ENCODE measurements at places on chromosomes 7 and 10.

DNA sequence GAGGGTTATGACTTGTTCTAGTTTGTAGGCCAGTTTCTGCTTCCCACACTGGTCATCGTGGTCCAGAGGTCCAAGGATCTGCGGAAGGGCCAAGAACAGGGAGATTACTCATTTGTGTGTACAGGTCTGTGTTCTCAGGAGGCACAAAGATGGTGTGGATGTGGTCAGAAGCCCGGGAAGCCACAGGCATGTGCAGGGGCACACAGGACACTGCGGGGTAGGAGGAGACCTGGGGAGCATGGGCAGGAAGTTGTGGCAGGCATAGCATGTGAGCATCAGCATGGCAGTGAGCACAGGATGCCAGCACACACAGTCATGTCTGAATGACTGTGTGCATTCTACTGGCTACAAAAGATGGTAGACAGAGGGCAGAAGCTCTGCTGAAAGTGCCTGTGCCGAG is 445.8 kb downstream of the PLXNA4 start:
- no peak for DNase-seq

- DNase-seq, result no peak
These were observed 643 bp downstream of the ADGRA1 start for GRCh38 chr10:133088179-133088955.

DNA sequence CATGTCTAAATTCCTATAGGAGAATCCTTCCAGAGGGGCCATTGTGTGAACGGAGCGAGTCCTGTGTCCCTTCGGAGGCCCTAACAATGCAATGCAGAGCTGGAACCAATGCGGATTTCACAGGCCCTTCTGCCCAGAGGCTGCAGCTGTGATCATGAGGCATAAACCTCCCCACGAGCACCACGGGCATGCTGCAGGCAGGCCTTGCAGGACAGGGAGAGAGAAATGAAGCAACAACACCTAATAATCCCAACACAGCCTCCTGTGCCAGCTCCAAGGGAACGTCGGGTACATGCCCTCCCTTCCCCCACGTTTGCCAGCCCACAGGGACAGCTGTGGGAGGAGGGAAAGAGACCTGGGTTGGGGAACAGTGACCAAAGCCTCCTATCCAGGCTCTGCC is 74.4 kb downstream of the TNS3 start:
- no peak for DNase-seq

GRCh38 chr10:89887406-89887805 is 186.0 kb downstream of the KIF20B start:
- no peak for DNase-seq

GRCh38 chr7:17559388-17559787 is 260.9 kb downstream of the AHR start:
- no peak for DNase-seq

DNA sequence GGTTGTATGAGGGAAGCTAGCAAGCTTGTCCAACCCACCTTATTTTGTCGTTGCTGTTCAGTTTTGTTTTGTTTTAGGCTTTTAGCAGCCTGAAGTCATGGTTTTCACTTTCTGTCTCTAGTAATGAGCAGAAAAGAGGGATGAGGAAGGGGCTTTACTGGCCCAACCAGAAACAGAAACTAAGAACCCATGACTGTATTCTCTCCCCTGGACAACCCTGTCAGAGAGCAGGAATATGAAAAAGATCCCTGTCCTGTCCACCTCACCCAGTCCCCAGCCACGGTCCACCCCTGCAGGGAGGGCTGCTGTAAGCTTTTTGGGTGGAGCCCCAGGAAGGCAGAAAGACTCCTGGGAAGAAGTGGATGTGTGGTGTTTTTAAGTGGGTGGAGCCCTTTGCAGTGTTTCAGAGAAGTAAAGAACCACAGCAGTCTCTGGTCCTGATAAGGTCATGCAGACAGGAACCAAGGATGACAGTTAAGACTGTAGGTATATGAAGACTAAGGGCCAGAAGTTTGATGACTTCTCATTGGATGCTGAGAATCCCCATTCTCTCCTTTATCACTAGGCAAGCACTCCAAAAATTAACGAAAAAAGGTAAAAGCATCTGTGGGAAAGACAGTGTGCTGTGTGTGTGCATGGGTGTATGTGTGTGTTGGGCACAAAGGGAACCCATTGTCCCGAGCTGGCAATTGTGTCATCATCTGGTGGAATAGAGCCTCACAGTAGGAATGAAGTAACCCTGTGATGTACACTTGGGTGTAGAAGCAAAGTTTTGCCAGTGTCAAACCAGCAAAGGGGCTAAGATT is 13.8 kb downstream of the MRPL32 start:
- DNase-seq, result peak; percentile 25

DNA sequence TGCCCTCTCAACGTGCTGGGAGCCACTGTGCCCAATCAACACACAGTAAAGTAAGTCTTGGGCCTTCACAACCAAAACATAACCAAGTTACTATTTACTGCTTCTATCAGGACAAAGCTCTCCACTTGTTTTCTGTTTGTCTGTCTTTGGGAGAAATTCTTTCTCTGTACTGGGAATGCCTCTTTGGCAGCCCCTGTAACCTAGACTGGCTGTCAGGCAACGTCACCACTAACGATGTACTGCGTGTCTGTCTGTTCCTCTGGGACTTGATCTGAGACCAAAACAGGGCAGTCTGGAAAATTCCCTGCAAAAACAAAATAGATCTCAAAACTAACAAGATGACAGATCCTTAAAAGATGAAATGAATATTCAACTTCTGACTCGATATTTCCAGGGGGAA is 113.0 kb downstream of the SMURF1 start:
- DNase-seq, result no peak

DNA sequence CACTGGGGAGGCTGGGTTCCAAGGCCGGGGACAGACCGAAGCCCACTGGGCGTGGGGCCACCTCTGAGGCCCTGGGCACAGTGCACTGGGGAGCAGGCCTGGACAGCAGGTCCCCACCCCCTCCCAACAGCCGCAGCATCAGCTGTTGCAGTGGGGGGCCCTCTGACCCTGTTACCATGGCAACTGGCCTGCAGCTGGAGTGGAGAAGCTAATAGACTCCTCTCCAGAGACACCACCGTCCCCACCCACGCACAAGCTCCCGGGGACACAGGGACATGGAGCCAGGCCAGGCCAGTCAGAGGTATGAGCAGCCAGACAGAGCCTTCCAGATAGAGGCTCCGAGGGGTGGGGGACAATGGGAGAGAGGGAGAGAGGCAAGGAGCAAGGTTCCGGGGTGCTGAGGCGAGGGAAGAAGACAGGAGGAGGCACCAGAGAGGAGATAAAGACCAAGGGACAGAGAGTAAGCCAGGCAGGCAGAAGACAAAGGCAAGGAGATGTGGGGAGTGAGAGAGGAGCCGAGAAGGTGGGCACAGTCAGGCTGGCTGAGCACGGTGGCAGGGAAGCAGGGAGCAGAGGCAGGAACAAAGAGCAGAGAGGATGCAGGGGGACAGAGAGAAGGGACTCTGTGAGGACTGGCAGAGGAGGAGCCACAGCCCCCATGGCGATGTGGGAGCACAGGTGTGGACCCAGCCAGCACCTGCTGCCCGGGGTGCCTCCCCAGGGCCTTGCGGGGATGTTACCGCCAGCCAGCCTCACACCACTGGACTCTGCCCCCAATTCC is 6.7 kb downstream of the KCNH2 start:
- no peak for DNase-seq

GRCh38 chr7:24297362-24297761 is 13.4 kb downstream of the NPY start:
- no peak for DNase-seq

DNA sequence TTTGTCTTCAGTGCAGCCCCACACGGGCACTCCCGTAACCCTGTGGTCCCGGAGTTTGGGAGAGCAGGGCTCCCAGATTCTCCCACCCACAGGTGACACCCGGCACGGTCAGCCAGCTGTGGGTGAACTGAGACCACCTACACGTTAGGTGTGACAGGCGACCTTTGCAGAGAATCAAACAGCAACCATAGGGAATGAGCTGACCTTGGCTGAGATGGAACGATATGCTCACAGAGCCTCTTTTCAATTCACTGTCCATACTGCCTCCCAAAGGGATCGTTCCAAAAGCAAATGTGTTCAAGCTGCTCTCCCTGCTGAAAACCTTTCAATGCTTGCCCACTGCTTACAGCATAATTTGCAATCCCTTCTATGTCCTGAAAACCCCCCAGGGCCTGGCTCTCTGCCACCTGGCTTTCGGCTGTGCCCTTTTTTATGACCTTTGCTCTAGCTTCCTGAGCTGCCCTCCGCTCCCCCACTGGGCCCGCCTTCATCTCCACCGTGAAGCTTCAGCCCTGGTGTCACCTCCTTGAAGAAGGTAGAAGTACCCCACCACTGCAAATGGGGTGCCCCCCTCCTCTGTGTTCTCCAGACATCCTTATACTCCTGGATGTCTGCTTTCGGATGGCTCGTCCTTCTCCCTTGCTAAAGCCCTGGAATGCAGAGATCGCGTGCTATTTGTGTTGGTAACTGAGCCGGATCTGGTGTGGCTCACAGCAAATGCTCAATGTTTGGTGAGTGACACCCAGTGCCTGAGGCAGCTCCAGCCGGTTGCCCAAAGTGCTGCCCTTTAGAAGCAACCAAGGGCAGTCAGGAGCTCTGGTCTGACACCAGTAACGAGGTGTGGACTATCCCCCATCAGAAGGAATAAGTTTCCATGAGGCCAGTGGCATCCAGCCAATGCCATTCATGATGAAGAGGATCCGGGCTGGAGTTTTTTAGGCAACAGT is 90.4 kb downstream of the KIAA1549 start:
- no peak for DNase-seq

GRCh38 chr7:113159746-113160339 is 41.5 kb upstream of the SMIM30 start:
- peak; percentile 47 for DNase-seq

- no peak for DNase-seq
These were observed 291.2 kb upstream of the HABP2 start for GRCh38 chr10:113261611-113262091.

DNA sequence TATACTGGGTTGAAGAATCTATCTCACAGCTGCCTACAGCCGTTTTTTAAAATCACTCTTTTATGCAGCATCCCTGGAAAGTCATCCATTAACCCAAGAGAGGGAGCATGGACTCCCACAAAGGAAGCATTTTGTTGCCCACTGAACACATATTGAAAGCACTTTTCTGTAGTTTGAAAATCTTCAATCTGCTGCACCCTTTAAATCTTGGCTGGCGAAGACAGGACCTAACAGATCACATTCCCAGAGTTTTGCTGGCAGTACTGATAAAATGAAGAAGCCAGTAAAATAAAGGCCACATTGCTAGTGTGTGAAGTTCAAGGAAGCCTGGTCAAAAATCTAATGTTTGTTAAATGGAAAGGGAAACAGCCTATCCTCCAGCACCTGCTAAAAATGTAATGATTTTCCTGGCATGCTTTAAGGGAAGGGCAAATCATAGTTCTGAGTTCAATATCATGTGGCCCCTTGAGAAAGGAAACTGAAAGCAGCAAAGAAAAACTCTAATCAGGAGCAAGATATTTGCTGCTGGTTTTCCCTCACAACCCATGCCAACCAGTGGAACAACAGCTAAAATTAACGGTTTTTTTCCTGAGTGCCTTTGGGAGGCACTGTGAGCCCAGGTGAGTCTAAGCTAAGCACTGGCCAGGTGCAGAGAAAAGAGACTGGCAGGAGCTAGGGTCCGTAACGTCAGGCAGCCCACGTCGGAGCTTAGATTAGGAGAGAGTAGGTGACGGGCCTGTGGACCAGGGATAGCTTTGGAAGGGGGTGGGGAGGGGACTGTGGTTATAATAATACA is 97.9 kb upstream of the PALS2 start:
- no peak for DNase-seq

- DNase-seq, result no peak
These were observed 212.5 kb upstream of the HDAC9 start for GRCh38 chr7:18283045-18283444.

GRCh38 chr10:31851216-31851615 is 77.4 kb downstream of the ARHGAP12 start:
- no peak for DNase-seq

Data from AG08396 (cell line).